ENCODE measurements at places on chromosomes 4 and X.

DNA sequence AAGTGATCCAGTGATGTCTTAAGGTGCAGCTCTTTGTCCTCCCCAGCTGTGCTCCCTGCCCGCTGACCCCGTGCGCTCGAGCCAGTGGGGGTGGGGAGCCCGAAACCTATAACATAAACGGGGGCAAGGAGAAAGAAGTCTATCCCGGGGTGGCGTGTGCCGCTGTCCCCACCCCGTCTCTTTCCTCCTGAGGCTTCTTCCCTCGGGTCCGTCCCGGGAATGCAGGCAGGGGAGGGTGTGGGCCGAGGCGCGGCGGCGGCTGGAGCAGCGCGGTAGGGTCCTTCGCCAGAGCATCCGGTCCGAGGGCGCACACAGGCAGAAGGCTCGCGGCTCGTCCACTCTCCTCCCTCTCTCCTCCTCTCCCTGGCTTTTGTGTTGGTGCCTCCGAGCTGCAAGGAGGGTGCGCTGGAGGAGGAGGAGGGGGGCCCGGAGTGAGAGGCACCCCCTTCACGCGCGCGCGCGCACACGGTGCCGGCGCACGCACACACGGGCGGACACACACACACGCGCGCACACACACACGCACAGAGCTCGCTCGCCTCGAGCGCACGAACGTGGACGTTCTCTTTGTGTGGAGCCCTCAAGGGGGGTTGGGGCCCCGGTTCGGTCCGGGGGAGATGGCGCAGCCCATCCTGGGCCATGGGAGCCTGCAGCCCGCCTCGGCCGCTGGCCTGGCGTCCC is at the start of gene RAB33A:
TSS of gene RAB33A (plus strand) at position 517 of the 681 bp plus-strand sequence. CDS start at position 618, 101 bp downstream.
- DNase-seq: peak; percentile 53

DNA sequence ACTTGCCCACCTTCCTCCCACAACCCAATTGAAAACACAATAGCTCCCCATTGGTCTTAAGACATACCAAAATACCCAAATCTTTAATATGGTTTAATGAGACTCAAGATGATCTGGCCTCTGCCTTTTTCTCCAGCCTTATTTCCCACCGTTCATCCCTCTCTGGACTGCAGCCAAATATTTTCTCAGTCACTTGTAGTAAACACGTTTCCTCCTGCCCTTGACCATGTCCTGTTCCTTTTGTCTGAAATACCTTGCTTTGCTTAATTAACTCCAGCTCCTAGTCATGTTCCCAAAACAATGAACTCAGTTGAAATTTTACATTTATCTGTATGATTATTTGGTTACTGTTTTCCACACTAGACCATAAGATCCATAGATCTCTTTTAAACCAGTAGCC is 8.4 kb upstream of the NUP54 start:
- DNase-seq: no peak

DNA sequence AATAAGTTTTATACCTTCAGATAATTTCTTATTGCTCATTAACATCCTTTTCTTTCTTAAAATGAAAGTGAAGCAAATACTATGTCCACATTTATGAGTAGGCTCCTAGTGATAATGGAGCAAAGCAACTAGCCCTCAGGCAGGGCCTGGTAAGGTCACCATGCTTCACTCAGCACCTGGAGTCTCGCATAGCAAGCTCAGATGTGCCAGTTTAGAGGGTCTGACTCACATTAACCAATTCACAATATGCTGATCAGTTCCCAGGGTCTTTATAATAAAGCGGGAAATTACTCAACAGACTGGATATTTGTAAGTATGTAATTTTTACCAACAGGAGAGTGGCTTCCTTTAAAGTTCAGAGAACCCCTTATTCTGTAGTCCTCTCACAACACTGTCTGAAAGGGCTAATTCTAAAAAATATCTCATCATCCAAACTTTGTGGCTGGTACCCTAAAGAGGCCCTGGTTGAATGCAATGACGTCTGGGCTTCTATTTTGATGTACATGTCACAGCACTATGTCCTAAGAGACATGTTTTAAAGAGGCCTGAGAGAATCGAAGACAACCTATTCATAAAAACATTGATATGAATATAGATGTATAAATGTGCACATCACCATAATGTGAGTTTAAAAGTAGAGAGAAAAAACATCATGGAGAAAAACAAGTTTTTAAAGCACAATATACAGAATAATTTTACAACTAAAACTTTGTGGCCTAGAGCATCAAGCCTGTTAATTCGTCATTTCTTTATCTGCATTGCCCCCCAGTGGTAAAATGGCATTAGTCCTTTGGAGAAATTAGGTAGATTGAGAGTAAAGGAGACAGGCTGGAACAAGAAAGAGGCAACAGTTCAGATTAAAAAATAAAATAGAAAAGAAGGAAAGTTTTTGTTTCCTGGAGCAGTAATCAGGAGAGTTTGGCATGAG is 44.3 kb downstream of the IL21 start:
- peak; percentile 31 for DNase-seq

DNA sequence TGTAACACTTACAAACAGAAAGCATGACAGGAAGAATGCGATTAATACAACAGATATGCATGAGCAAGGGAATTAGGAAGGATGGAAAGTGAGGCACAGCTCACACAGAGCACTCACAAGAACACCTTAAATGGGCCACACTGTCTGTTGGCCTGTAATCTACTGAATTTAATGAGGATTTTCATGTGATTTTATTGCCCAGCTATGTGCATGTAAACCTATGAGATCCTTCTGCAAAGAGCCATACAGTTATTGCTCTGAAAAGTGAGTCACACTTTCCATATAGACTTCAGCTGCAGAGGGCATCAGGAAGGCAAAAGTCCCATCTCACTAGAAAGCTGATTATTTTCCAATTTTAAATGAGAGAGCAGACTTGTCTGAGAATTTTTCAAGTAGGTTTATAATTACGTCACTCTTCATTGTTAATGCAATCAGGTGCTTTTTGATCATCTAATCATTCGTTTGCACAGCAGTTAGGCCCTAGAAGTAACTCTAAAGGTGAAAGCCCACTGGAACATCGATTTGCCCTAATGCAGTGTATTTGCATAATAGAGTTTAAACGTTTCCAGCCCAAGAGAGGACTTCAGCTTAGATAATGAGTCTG is 832.7 kb upstream of the INTU start:
- no peak for DNase-seq

GRCh38 chrX:47900833-47901232 is 64.1 kb downstream of the ZNF81 start:
- DNase-seq: no peak

DNA sequence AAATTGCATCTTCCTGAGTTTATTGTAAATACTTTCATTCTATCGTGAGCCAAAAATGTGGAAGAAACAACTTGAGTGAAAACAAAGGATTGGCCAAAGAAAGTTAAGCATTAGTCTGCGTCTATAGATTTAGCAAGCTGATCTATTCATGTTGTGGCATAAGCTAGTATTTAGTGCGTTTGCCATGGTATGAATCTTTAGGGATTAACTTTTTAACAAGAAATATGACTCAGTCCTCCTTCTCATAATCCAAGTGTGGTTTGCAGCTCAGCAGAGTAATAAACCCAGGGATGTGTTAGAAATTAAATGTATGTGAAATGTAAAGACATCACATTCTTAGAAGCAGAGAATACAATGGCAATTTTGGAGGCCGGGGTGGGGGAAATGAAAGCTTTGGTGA is 1110.9 kb downstream of the NLGN4X start:
- DNase-seq: no peak

- DNase-seq: no peak
Observed at GRCh38 chr4:125389713-125390112, 75.0 kb downstream of the FAT4 start.

DNA sequence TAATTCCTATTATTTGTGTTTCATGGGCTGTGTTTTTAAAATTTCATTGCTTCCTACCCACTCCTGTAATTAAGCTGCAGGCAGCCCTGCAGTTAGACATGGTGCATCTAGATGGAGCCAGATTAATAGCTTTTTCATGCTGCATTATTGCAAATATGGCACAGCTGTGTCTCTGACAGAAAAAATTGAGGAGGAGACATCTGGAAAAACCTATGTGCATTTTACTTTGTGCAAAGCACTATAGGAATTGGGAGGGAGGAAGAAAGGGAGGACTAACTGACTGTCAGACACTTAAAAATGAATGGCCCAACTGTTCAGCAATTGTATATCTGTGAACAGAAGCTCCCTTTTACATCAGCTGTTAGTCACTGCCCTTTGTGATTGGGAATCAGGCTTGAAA is 8.1 kb upstream of the RPGR start:
- DNase-seq: no peak

DNA sequence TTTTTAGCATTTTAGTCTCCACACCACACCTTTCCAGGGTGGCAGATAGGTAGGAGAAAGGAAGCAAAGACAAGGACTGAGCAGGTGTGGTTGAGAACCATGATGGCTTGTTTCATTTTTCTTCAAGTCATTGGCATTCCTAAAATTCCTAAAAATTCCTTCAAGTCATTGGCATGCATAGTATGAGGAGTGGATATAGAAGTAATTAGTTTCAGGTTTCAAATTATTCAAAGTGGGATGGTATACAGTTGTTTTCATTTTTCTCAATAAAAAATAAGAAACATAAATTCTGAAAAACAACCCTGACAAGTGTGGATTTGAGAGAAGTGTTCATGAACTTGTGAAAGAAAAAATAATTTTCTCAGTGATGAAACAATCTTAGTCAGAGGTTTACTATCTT is 22.3 kb upstream of the HERC3 start:
- no peak for DNase-seq

- peak; percentile 41 for DNase-seq
Observed at GRCh38 chrX:56232221-56233082, at the start of gene KLF8. TSS of gene KLF8 (plus strand) at chrX:56232356. CDS start at chrX:56233335, 979 bp downstream.

DNA sequence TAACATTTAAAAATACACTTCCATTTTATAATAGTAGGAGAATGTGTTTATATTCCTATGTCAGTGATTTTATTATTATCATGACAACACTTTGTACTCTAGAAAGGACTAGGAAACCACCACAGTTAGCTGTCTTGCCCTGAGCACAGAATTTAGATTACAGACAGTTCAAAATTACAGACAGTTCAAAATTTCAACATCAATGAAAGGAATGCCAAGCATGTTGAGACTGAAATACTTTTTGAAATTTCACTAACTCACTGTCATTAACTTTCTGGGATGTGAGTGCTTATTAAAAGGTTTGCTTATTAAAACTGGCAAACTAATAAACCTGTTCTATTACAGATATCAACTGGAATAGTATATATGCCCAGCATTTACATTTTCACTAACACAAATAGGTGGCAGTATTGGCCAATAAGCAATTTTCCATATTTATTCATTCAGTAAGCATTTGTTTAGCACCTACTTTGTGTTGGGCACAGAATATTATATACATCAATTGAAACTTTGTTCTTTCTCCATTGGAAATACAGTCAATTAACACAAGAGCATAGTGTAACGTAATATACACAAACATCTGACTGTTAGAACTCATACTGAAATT is 179.4 kb downstream of the FBXW7 start:
- DNase-seq: no peak

DNA sequence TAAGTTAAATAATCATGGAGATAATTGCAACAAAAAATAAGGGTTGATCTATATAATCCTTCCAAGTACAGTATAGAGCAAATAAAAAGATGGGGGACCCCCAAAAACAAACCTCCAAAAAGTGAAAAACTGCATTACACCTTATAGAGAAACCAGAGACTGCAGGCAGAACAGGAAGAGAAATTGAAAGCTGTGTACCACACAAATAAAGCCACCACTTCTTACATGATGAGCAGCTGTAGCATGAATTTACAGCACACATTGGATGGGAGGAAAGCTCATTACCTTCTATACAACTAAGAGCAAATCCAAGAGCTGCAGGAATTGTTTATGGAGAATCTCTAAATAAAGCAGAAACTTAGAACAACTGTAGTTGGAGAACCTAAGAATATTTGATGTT is 152.4 kb upstream of the PDE5A start:
- no peak for DNase-seq

DNA sequence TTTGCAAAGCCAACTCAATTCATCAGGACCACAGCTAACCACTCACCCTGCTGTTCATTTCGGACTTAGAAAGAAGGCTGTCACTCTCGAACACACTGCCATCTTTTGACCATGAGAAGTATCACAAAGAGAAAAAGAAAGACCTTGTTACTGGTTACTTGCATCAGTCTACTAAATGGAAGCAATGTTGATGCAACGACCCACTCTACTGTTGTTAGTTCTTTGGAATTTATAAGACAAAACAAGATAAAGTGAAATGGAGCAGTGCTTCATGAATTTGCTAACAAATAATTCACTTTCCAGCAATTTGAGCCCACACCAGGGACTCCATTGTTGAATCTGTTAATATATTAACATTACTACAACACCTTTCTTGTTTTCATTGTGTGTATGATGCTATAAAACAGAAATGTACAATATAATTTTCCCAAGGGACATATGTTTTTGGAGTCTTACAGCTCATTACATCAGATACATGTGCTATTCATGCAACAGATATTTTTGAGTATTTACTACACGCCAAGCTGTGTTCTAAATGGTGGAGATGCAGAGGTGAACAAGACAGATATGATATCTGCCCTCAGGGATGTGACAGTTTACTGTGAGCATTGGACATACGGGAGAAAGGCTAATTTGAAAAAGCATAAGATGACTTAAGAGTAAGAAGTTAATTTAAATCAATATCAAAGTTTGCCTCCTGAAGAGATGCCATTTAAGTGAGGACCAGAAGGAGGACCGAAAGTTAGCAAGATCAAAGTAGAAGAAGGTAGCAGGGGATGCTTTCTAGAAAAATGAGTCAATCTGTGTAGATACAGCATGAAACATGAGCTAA is 87.2 kb downstream of the AREG start:
- DNase-seq: peak; percentile 15

- DNase-seq: no peak
Observed at GRCh38 chrX:41796577-41796976, 72.6 kb downstream of the GPR82 start.

DNA sequence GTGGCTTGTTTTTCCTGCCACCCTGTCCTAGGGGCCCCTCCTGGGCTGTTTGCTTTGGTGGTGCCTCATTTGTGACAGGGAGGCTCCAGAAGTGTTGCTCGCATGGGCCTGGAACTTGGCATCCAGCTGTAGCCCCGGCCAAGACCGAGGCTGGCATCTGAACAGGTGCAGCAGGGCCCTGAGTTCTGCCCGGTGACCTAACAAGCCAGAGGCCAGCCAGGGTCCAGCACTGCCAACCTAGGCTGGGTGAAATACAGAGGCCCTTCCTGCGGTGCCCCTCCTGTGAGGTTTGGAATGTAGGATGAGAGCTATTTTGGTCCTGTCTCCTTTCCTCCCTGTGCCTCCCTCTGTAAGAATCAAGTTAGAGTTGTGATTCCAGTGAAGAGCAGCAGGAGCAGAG is 58.5 kb downstream of the STARD8 start:
- no peak for DNase-seq

GRCh38 chr4:62627671-62628070 is 1427.5 kb downstream of the ADGRL3 start:
- no peak for DNase-seq

DNA sequence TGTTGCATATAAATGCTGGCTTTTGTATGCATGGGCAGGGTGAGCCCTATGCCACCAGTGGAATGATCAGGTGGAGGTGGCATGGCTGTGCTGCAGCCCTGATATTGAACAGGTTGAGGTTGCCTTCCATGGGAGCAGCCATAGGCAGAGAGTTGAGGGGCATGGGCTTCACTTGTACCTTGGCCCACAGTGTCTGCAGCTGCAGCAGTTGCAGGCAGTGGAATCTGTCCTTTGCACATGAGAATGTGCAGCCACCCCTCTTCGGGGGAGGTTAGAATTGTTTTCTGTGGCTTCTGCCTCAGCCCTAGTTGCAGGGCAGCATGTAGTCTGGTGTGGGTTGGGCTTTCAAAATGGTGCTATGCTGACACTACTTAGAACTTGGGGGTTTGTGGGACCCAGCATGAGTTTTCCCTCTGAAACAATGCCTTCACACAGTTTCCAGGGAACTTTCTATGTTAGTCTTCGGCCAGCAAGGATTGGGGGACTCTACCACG is 25.4 kb upstream of the VSIG1 start:
- DNase-seq: no peak

Data from activated T-cell treated with anti-CD3 and anti-CD28 coated beads, Interleukin-2, amount 50 U/mL, for 72 hours (primary cell).